ENCODE measurements at places on chromosomes 12 and 14.

- no peak for DNase-seq
These were observed 331.6 kb upstream of the FAR2 start for GRCh38 chr12:28817524-28817923.

- no peak for DNase-seq
These were observed 61.1 kb downstream of the RASSF9 start for GRCh38 chr12:85775091-85775490.

- DNase-seq, result no peak
These were observed 39.6 kb upstream of the PIK3C2G start for GRCh38 chr12:18221726-18222125.

DNA sequence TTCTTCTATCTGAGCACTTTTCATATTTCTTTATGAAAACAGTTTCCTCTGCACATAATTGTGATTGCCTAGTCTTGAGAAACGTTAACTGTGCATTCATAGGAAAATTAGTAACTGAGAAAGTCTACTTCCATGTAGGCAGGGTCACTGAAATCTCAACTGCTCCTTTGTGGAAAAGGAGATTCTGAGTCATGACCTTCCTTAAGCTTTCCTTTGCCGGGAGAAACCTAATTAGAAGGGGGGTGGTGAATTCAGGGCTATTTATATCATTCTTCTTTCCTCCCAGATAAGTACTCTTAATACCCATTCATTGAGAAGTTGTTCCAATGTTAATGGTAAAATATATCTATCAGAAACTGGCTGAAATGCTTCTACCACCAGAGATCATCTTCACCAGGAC is 751.0 kb upstream of the TMEM132C start:
- no peak for DNase-seq

DNA sequence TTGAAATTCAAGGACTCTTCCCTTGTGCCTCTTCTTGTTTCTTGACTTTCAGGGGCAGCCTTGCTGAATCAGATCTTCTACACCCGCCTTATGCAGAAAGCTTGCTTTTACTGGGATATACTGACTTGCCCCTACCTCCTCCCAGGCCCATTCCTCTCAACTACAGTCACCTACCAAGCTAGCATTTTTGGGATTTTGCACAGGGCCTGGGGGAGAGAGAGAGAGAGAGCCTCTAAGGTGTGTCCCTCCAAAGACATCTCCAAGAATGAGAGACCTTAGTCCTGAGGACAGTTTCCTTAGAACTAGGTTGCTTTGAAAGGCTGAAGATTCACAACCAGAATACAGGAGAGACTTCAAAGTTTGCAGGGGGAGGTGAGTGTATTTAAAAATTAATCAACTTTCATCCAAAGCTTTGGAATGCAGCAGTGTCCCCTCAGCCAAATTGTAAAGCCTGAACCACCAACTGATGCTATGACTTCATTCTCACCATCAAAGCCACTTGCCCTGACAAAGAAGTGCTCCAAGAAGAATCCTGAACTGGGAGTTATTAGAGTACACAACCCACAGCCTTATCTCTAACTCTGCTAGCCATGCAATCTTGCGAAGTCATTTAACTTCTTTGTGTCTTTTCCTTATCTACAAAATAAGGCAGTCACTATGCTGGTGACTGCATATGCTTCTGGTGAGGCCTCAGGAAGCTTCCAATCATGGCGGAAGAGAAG is 96.1 kb upstream of the EGLN3 start:
- no peak for DNase-seq

GRCh38 chr12:115227137-115227615 is 543.2 kb upstream of the TBX3 start:
- DNase-seq, result no peak

DNA sequence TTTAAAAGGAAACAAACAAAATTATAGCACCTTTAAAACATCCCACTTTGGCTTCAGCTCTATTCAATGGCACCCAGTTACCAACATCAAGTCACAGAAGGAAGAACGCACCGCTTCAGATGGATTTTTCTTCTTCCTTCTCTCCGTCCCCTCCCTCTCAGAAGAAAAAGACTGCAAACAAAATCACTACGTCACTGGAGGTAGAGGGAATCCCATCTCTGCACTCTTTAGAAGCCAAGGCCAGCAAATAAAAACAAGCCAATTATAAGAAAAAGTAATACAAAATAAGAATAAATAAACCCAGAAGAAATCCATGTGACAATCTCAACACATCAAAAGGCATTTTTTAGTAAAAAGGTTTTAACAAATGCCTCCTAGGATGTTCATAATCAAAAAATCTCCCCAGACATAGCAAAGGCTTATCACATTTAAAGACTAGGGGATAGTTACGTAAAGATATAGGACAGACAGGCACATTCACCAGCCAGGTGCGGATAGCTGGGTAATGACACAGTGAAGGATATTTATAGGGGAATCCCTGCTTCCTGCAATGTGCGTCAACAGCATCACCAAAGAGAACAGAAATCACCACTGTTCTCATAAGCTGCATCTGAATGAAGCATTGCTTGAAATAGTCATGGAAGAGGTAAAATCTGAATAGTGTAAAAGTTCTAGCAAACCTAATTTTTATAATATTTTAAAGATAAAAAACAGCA is 89.4 kb downstream of the R3HDM2 start:
- DNase-seq, result no peak

DNA sequence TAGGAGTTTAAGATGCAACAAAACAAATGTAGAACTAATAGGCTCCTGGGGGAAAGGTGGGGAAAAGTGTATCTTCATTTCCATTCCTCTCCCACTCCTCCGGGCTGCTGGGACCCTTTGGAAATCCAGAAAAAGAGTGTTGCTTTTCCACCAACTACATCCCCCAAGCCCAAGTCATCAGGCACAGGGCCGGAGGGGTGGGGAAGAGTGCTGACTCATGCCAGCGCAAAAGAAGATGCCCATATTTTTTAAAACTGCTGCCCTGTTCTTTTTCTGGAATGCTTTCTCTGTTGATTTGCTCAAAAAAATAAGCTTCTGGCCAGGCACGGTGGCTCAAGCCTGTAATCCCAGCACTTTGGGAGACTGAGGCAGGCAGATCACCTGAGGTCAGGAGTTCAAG is 70.9 kb downstream of the TBK1 start:
- no peak for DNase-seq

DNA sequence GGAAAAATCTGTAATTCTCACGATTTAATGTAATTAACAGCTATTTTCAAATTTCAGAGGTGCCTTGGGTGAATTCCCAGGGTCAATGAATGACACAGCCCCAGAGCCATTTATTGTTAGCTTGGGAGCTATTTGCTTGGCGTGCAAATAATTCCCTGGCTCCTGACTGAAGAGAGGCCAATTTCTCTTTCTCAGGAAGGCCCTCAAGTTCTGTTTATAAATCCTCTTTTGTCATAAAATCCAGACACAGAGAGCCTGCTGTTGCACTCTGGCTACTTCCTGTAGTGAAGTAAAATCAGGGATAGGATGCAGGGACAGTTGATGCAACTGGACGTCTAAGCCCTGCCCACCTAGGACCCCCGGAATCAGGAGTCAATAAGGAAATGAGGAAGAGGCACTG is 154.3 kb downstream of the TMX1 start:
- DNase-seq, result no peak

DNA sequence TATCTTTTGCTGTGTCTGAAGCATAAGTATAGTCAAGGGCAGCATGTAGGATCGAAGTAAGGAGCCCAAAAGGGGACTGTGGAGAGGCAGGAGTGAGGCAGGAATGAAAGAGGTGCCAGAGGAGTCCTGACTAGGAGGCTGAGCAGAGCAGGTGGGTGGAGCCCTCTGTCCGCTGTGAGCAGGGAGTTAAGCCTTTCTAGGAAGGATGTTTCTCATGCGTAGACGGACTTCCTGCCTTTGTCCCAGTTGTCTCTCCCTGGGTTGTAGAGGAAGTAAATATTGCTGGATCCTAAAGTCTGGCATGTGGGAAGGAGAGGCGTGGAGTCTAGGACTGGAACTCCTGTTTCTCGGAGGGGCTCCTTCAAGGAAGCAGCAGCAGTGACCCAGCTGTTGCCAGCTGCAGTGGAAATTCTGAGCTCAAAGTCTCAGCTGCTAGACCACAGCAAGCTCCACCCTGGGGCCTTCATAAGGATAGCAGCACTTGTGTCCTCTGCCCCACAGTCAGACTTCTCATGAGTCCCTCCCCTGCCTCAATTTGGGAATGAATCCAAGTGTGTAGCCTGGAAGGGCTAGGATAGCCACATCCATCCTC is 44.0 kb downstream of the RBMS2 start:
- DNase-seq, result no peak

- DNase-seq, result no peak
These were observed 140.2 kb upstream of the CCDC196 start for GRCh38 chr14:66345986-66346385.

- no peak for DNase-seq
These were observed 29.6 kb upstream of the HELB start for GRCh38 chr12:66272650-66273049.

DNA sequence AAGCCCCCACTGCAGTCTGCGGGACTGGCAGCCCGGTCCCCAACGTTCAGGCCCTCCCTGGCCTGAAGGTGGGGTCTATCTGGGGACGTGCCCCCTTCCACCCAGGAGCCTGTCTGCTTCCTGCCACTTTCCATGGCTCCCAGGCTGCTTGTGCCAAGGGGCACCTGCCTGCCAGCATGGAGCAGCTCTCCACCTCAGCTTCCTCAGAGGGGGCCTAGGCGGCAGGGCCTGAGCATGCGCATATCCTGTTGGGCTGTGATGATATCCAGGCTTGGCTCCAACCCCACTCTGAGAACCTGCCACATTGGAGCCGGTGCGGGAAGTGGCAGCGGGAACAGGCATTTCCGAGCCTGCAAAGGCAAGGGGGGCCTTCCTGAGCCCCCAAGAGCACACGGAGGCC is 57.4 kb downstream of the FUT8 start:
- no peak for DNase-seq

DNA sequence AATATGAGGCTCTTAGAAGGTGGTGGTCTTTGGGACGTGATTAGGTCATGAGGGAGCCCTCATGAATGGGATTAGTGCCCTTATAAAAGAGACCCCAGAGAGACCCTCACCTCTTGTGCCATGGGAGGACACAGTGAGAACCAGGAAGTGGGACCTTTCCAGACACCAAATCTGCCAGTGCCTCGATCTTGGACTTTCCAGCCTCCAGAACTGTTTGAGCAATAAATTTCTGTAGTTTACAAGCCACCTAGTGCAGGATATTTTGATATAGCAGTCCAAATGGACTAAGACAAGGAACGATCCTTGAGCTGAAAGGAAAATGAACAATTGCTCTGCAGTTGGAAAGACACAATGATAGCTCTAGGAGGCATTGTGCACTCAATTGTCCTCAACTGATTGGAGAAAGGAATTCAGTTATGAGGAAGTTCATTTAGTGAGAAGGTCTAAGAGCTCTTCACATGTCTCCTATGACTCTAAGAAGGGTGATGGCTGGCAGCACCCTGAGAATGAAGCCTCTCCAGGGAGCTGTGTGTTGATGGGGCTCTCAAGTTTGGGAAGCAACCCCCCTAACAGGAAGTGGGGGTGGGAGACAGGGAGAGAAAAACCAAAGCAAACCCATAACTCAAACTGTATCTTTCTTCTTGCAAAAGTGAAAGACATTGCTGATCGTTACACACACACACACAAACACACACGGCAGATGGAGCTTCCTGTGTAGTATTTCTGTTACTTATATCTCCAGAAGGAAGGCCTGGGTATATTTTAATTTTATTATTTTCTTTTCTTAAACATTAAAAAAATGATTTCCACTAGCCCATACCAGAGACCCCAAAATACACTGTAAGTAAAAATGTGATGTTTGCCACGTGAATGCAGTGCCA is 21.0 kb downstream of the CHST11 start:
- DNase-seq, result no peak

- no peak for DNase-seq
These were observed 43.0 kb upstream of the GLIPR1 start for GRCh38 chr12:75437564-75437963.

GRCh38 chr12:79515530-79515935 is 175.2 kb downstream of the PAWR start:
- no peak for DNase-seq
